D341Med (cell line): ENCODE measurements at places on chromosomes 4 and X.

- no peak for DNase-seq
Measured at GRCh38 chr4:155073852-155074251, 134.6 kb upstream of the NPY2R start.

DNA sequence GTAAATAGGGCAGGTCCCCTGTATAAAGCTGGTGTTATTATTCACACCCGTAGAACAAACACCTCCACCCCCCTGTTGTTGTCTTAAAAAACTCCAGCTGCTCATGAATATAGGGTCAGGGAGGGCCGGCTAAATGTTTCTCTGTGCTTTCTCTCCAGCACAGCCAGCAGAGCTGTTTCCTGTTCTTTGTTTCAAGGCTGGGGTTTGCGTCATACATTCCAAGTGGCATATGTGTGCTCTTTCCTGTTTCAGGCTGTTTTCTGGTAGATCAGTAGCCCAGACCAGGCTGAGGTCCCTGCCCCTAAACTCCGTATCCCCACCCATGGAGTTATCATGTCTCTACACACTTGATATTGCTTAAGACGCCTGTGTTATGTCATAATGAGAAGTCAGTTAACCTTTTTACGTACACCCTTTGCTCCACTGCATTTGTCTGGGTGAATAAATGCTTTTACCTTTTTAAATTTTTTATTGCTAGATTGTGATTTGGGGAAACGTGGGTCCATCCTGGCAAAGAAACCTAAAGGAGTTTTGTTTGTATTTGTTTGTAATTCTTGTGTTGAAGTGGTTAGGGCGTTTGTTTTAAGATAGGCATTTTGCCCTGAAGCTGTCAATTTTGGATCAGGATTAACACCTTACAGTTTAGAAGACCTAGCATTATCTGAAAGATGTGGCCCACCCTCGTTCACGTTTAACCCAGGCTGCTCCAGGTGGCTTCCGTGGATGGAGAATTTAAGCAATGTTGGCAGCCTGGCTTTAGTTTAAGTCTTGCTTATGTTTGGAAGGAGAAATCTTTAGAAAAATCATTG, 3.3 kb downstream of the KLF3 start:
- peak; percentile 38 for DNase-seq

- no peak for DNase-seq
Measured at GRCh38 chr4:125235971-125236370, 78.8 kb upstream of the FAT4 start.

DNA sequence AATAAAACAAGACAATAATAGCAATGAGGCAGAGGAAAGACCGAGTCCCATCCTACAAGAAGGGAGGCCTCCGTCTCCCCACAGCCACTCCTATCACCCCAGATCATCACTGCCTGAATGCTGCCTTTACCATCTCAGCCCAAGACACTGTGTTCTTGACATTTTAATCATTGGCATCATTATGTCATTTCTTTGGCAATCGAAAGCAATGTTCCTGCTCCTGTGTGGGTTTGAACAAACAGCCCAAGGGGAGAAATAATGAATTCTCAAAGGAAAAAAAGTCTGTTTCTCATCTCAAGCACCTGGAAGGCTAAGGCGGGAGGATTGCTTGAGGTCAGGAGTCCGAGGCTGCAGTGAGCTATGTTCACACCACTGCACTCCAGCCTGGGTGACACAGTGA, 73.0 kb upstream of the ACSL1 start:
- DNase-seq = no peak

- no peak for DNase-seq
Measured at GRCh38 chr4:76895619-76896018, 2.3 kb downstream of the SOWAHB start.

DNA sequence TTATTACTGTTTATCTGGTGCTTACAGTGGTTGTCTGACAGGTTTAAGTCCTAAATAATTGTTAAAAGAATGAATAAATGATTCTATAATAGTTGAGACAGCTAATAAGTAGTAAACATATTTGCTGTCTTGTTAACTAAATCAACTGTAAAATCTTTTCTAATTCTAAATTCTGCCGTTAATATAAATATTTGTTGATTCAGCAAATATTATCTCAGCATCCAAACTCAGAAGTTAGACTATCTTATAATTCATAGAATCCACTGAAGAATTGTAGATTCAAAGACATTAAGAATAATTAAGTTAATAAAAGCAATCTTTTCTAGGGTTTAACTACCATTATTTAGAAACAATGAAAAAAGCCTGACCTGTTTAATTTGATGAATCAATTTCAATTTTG, 256.3 kb downstream of the BMPR1B start:
- no peak for DNase-seq

DNA sequence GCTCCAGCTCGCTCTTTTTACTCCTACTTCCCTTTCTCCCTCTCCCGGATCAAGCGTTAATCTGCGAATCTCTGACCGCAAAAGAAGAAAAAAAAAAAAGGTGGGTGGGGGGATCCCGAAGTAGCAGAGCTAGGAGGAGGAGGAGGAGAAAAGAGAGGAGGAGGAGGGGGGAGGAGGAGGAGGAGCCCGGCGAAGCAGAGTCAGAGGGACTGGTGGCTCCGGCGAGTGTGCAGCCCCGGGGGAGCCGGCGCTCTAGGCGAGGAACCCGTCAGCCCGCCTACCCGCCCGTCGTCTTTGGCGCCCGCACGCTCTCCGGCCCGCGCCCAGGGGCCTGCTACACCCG, at the start of gene NHSL2:
TSS of gene NHSL2 (plus strand) at position 203 of the 343 bp plus-strand sequence.
- DNase-seq = peak; percentile 79

GRCh38 chr4:139777757-139778156, 112.1 kb downstream of the MGST2 start:
- no peak for DNase-seq

- DNase-seq = peak; percentile 41
Measured at GRCh38 chrX:133414406-133415275, 648 bp downstream of the GPC4 start.

DNA sequence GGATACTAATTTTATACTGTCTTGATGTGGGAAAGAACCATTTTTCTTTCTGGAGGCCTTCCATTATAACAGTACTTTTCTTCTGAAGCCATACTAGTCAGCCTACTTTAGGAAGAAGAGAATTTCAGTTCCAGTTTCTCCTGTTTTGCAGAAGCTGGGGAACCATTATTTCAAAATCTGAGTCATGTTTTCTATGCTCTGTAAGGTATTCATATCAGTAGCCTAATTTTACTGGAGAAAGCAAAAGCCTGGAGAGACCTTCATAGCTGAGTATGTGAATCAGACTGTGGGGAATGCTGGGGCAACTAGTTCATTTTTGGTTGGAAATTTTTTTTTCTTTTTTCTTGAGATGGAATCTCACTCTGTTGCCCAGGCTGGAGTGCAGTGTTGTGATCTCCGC, 22.4 kb downstream of the AFF1 start:
- no peak for DNase-seq

- DNase-seq = no peak
Measured at GRCh38 chr4:36997727-36998126, 246.8 kb upstream of the NWD2 start.

GRCh38 chr4:25915353-25915705, 1.3 kb downstream of the SMIM20 start:
- peak; percentile 47 for DNase-seq

- DNase-seq = no peak
Measured at GRCh38 chr4:132297346-132297745, 851.7 kb upstream of the PCDH10 start.

GRCh38 chr4:84151574-84151973, 347.5 kb downstream of the NKX6-1 start:
- DNase-seq = peak; percentile 55

- no peak for DNase-seq
Measured at GRCh38 chrX:140775211-140775610, 65.7 kb downstream of the LINC00632 start.

DNA sequence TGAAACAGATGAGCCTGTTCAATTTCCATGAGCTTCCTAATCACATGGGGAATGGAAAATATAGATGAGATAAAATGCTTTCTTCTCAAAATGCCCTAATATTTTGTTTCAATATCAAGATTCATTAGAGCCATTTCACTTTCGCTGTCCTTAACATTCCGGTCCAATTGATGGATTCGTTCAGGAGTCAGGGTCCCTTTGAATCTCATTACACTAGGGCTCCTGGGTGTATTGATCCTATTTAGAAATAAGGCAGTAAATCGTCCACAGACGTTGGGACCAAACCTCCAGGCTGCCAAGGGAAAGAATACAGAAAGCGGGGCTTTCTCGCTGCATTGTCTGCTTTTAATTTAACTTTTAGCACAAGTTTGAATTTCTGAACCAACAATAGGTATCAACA, 20.6 kb upstream of the CRMP1 start:
- DNase-seq = no peak

- DNase-seq = peak; percentile 74
Measured at GRCh38 chr4:114659386-114660008, 60.9 kb downstream of the UGT8 start.

- DNase-seq = no peak
Measured at GRCh38 chrX:47175588-47175980, 18.0 kb upstream of the UBA1 start.

DNA sequence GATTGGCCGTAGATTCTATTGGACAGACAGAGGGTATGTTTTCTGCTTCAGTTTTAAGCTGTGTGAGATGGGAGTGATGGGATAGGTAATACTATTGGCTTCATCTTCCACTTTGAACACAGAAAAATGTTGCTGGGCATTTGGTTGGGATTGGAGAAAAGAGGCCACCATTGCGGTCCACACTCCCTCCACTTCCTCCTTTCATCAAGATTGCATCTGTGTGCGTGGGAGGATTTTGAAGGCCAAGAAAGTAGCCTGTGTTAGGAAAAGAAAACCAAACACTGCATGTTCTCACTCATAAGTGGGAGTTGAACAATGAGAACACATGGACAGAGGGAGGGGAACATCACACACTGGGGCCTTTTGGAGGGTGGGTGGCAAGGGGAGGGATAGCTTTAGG, 56.4 kb downstream of the EGF start:
- no peak for DNase-seq
